ENCODE measurements at places on chromosomes 2 and 18.

DNA sequence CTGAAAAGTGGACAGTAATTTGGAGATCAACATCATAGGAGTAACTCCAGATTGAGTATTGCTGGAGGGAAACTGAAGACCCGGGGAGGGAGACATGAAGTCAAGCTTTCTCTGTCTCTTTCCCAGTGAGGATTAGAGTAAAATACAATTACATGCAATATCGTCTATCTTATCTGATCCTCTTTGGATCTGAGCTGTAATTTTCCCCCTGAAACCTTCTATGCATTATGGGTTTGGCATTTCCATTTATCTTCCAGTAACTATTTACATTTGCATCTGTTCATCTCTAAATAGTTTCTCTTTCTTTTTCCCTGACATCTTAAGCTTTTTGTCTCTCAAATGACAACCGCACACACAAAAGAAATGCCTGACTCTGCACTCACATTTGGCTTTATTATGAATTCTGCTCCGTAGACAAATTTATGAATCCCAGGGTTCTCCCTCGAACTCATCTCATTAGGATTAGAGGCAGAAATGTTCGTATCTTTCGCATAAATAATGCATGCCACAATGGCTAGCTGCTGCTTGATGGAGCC lies 113.1 kb downstream of the SPP2 start:
- DNase-seq: no peak

DNA sequence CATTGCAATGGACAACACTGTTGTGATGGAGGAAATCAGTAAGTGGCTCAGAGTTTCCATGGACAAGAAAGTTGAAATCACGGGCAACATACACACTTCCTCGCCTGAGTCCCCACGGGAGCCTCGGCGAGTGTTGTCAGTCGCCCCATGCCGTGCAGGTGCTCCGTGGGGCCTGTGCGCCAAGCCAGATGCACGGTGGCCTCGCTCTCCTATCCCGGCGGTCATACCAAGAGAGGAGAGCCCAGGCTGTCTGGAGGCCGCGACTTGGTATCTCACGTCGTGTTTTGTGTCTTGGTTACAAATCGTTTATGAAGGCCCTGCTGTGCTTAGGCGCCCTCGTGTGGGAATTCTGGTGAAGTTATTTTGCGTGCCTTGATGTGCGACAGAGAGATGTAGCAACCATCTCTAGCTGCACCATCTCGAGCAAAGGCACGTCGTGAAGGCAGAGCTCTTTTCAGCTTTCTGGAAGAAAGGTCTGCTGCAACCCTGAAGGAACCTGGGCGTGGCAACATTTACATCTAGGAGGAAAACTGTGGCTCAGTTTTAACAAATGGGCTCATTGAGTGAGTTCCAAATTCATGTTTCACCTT lies 21.8 kb downstream of the ATG4B start:
- peak; percentile 37 for DNase-seq

GRCh38 chr2:95021847-95022246 lies 3.7 kb upstream of the MAL start:
- DNase-seq: no peak

- no peak for DNase-seq
Observed at GRCh38 chr2:24045511-24046508, 1.4 kb downstream of the WDCP start.

DNA sequence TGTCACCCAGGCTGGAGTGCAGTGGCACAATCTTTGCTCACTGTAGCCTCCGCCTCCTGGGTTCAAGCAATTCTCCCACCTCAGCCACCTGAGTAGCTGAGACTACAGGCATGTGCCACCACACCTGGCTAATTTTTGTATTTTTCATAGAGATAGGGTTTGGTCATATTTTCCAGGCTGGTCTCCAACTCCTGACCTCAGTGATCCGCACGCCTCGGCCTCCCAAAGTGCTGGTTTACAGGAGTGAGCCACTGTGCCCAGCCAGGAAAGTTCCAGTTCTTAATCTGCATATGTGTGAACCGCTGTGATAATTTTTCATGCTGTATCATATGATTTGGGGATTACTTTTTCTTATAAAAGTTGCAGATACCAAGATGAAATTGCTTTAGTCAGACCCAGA lies 14.6 kb upstream of the PPP4R1 start:
- no peak for DNase-seq

DNA sequence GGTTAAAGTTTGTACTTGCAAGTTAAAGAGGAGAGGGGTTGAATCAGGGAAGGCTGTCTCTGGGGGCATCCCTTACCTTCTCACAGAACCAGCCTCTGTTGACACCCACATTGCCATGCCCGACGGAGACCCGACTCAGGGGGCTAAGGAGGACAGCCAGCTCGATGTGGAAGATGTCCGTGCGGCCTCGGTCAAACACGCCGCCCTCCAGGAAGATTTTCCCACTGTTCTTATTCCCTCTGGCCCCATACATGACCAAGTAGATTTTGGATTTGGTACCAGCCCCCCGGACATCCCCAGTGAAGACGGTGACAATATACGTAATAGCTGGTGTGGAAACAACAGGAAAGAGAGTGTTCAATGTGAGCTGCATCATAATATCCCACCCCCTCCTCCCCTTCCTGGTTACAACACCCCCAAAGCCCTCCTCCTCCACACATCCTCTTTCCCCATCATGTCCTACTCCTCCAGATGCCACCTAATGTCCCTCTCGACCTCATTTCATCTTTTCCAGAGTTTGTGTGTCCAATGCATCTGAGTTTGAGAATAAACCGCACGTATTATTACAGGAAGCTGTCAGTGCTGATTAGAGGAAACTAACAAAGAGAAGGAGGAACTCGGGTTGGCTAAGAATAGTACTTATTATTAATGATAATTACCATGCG lies 55.7 kb downstream of the LOXHD1 start:
- no peak for DNase-seq

Data from omental fat pad (tissue), 4 donors.